Activated CD4-positive, alpha-beta T cell treated with anti-CD3 and anti-CD28 coated beads for 24 hours (primary cell): ENCODE measurements at places on chromosomes 3 and 15.

DNA sequence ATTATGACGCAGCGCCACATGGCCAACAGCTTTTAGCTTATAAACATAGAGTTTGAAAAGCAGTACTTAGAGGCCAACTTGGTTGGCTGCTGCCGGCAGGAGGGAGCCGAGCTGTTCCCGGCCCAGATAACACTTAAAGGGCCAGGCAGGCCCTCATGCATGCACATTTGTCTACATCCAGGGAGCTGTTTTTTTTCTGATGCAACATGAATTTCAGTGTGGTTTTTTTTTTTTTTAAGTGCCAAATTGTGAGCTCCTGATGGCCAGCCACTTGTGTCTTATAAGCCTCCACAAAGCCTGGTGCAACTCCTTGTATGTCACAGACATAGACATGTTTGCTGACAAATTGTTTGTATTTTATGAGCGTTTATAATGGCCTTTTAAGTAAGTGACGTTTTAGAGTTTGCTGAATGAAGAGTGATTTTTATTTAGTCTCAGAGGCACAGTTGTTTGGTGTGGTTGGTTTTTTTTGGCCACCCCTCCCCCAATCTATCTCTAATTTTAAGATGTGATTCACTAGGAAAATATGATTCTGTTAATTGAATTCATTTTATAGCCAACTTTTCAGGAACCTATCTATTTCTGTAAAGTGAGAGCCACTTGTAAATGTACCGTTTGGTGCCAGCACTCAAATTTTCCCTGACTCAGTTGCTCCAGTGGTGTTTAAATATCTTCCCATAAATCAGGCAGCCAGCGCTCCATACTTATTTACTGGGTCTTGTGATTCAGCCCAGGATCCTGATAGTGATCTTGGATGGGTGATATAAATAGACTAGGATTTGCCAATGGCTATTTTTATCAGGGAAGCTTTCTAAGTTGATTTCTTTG is 134.3 kb downstream of the VGLL4 start:
- no peak for DNase-seq

DNA sequence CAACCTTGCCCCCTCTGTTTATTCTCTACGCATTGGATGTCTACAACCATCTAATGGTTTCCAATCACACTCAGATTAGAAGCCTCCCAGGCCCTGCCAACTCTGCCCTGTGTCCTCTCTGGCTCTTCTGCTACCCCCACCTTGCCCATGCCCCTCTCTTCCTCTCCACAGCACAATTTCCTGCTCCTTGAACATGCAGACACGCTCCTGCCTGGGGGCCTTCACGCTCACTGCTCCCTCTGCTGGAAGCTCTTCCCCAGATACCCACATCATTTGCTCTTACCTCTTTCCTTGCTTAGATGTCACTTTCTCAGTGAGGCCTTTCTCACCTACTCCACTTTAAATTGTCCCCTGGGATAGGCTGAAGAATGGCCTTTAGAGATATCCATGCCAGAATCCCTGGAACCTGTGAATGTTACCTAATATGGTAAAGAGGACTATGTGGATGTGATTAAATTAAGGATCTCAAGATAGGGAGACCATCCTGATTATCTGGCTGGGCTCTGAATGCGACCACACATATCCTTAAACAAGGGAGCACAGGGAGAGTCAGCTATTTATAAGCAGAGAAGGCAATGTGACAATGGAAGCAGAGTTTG is 9.9 kb downstream of the KY start:
- DNase-seq = no peak

DNA sequence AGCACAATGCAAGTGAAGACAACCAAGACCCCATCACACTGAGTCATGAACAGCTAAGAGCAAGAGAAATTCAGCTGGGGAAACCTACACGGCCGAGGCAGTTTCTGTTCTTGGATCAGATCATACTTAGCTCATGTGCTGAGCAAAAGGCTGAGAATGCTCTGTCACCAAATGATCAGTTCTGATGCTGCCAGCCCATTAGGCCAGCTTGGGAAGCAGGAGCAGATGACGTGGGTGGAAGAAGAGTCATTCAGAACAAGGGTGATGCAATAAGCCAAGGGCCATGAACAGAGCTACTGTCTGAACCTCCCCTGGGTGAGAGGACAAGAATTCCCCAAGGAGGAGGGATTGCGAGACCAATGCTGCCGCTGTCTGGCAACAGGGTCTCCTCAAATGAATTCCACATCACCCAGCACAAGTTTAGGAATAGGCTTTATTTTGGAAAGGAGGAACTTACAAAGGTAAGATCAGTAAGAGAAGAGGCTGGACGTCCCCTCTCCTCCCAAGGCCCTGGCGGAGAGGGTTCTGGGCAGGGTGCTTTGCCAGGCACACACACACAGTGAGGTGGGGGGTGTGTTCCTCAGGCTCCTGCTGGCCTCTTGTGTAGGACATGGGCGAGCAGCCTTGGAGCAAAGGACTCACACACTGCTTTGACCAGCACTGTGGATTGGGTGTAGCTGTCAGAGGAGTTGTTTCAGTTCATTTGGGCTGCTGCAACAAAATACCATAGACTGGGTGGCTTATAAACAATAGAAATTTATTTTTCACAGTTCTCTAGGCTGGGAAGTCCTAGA is 65.6 kb upstream of the CTXND1 start:
- DNase-seq = no peak

- peak; percentile 54 for DNase-seq
Observed at GRCh38 chr15:78308422-78309032, 9.1 kb upstream of the SKIC8 start.
